ENCODE measurements at places on chromosomes 5 and 9.

DNA sequence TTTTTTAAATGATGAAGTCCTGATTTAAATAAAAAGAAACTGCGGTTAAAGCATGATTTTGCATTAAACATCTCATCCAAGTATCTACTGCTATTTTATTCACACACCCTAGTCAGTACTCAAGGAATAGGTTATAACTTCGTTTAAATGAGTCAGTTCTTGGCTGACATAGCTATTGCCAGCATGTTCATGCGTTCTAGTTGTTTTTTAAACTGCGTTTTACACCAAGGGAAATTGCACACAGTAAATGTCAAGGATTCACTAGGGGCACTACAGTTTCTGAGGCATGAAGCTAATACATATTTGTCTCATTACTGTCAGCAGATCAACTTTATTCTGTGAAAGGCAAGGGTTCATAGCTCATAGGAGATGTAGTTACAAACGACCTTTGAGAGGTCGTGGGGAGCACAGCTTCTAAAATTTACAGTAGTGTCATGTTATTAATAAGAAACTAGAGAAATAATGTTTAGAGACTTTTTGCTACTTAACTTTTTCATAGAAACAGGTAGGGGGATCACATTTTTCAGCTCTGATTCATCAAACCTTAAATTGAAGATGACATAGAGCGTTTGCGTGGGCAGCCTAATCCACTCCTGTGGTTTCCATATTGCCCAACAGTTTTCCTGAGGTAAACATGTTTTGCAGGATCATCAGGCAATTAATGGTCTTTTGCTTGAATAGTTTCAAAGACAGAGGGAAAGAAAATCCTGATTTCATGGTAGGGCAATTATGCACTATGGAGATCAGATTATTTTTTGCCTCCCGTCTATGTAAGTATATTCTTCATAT lies 2222.7 kb upstream of the WWC1 start:
- peak; percentile 47 for DNase-seq

DNA sequence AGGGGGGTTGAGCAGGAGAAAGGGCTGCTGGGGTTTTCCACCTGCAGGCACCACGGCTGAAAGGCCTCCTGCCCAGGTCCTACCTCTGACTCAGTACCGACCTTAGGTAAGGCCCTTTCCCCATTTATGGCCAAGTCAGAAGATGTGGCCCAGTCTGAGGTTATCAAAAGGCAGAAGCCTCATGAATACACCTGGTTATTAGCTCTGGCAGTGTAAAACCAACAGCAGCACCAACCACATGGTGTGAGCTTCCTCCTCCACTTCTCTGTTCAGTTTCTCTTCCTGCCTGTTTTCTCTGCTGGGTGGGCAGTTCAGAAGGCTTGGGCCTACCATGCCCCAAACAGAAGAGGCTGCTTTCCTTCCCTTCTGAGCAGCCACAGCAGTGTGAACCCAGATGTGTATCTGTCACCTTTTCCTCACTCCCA lies 86.9 kb downstream of the UGCG start:
- DNase-seq = no peak

GRCh38 chr5:4553978-4554377 lies 586.2 kb upstream of the ADAMTS16 start:
- DNase-seq = no peak

DNA sequence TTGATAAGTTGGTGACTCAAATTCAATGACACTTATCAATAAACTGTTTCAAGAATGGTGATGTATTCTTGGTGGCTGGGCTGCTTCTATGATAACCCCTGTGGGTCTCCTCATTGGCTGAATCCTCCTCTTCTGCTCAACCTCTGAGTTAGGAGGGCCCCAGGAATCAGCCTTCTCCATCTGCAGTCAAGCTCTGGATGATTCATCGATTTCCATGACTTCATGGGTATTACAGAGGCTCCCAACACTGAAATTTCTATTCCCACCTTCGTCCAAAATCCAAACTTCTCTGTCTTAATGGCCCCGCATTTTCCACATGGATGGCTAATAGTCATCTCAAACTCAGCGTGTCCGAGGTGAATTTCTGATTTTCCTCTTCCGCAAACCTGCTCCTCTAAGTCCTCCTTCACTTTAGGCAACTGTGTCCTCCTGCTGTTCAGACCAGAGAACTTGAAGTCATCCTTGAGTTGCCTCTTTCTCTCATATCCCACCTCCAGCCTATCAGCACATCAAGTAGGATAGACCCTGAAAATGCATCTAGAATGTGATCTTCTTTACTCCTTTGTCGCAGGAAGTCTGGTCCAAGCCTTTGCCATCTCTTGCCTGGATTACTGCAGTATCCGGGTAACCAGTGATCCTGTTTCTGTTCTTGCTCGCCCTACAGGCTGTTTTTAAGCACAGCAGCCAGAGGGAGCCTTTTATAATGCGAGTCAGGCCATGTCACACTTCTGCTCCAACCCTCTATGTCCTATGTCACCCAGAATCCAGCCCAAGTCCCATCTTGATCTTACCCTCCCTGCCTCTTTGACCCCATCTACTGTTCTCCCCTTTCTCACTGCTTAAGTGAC lies 41.4 kb upstream of the IL7R start:
- peak; percentile 30 for DNase-seq
